ENCODE measurements at places on chromosomes 1 and 21.

DNA sequence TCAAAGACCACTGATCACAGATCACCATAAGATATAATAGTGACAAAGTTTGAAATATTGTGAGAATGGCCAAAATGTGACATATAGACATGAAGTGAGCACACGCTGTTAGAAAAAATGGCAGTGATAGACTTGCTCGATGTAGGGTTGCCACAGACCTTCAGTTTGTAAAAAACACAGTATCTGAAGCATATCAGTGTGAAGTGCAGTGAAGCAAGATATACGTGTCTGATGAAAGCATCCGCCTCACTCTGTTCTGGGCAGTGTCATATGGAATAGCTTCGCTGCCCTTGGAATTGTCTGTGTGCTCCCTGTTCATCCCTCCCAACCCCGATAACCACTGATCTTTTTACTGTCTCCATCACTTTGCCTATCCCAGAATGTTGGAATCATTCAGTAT is 50.7 kb downstream of the GALNT2 start:
- DNase-seq = no peak

DNA sequence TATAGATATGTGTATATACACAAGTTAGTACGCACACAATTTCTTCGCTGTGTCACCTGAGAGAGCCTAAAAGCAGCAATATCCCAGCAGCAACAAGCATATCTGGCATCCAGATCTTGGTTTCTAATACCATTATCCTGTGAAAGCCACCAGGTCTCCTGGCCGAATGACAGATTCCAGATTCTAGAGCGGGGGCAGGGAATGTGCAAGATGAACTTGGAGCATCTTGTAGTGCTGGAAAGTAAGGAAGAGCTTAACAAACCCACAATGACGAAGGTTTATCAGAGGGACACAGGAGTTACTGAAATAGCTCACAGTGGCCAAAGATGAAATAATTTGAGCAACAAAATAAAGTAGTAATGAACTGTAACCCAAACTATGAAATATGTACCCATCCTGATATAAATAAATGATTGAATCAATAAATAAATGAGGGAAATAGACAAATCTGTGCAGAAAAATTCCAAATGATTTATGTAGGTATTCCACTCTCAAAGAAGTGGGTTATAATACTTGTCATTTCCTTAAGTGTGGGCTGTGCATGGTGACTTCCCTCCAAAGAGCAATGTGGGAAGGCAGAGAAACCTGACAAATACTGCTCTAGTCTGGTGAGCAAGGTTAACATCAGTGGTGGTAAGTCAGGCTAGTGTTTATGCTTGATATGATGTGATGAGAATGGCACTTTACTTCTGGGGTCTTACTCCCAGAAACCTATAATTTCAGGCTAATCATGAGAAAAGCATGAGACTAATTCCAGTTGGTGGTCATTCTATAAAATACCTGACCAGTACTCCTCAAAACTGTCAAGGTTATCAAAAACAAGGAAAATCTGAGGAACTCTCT is 67.9 kb downstream of the LRRC8D start:
- DNase-seq = no peak

GRCh38 chr1:87439821-87440220 is 111.1 kb downstream of the LMO4 start:
- no peak for DNase-seq

DNA sequence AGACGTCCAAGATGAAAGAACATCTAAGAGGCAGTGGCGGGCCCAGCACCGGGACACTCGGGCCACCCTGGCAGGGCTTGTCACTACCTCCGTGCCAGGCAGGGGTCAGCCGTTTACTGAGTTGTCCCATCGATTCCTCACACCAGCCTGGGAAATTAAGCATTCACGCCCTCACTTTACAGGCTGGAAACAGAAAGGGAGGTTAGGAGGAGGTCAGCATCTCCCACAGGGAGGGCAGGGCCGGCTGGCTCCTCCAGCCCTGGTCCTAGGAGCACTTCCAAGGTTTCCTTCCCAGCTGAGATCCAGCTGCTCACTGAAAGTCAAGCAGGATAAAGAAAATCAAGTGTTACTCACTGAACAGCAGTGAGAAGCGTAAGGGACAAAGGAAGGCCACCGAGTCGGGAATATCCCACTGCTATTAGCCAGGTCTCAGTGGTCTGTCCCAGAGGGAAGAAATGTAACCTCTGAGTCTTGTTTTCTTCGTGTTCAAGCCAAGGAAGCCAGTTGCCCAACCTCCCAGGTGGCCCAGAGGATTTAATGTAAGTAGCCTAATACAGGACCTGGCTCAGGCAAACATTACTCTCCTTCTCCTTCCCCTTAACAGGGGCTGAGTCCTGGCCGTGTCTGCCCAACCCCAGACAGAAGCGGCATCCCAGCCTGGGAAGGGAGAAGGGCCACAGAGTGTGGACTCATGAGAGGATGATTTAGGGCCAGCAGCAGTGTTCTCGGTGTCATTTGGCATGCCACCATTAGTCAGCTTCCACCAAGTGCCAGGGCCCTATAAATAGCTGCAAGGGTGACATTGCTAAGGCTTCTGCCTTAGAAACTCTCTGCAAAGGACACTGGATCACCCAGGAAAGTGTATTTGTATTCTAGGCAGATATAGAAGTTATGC is 203.1 kb upstream of the GALNT2 start:
- no peak for DNase-seq

GRCh38 chr1:61238359-61238665 is 156.0 kb downstream of the NFIA start:
- no peak for DNase-seq

GRCh38 chr21:17438635-17439034 is 74.2 kb upstream of the CXADR start:
- DNase-seq = no peak

DNA sequence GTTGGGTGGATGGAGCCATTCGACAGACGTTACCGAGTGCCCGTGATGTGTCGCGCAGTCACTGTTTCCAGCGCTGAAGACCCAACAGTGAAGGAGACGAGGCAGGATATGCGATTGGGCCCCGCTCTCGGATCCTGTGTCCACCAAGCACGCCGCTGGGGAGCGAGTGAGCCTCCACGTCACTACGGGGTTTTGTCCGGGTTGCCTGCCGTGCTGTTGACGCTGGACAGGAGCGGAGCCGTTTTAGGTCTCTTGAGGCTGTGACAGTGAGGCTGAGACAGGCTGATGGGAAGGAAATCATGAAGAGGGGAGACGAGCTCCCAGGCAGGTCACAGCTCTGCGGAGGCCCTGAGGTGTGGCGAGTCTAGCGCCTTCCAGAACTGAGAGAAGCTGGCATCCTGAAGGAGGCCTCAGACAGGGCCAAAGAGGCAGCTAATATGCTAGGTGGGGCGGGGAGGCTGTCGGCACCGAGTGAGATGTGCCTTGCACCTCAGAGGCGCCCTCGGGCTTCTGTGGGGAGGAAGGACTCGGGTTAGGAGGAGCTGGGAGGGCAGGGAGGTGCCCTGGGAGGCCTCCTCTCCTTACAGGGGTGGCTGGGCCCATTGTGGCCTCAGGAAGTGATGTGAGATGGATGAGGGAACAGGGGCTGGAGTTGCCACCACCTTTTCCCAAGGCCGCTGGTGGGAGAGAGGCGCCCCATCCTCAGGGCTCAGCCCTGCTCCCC is 196.0 kb upstream of the TMEM51 start:
- DNase-seq = no peak

- no peak for DNase-seq
Observed at GRCh38 chr1:207921321-207921720, 10.4 kb upstream of the CD34 start.

- no peak for DNase-seq
Observed at GRCh38 chr21:28754127-28754611, 238.5 kb downstream of the LTN1 start.

DNA sequence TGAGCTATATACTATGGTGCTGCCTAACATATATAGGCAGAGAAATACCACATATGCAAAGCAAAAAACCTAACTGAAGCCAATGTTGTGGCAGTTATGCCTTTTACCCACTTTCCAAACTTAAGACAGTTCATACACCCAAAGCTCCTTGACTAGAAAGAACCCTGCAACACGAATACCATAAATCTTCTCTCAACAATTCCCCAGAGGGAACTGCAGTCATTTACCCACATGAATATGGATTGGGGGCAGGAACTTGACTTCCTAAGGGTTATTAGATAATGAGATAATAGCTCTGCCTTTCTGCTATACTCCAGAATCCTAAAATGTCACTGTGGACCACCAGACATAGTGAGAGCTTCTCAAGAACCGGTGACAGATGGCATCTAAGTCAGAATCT is 2.9 kb upstream of the ASPM start:
- no peak for DNase-seq

DNA sequence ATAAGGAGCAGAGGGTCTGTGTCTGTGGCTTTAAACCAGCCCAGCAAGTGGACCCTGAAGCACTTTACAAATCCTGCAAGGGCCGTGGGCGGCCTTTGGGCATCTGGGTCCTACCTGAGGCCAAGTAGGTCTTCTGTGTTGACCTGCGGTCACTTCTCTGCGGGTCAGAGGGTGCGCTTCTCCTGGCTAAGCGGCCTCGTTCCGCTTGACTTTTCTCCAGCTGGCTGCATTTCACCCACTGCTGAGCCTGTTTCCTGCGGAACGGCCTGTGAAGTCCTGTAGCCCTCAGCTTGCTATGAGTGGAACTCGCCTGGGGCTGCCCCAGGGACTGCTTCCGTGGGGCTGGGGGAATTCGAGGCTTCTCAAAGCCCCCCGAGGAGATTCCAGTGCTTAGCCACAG is 43.3 kb downstream of the SLC37A1 start:
- DNase-seq = no peak

DNA sequence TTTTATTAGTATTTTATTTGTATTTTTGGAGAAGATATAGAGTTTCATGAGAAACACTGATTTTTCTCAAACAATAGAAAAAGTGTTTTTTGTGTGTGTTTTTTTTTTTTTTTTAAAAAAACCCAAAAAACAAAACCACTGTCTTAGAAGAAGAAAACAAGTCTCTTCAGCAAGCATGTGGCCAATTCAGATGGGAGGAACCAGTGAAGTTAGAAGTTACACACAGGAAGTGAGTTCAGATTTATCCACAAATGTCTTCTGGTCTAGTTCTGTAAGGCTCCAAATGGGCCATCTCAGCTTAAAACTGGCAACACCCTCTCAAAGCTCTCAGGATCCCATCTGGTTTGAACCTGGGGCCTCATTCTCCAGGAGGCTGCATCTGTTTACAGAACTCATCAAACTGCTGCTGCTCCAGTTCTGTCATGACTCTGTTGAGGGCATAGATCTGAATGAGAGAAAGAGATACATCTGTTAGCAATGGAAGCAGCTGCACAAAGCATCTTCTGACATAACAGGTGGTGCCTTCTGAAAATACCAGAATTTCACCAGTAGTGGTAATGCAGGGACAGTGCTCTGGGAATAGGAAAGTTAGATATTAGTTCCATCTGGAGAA is 9.8 kb upstream of the ERMAP start:
- DNase-seq = no peak

GRCh38 chr1:33050221-33051076 is 13.8 kb upstream of the AK2 start:
- DNase-seq = no peak

GRCh38 chr1:63947904-63948303 is 174.1 kb downstream of the ROR1 start:
- no peak for DNase-seq

GRCh38 chr21:16418642-16419041 is 688.9 kb downstream of the USP25 start:
- DNase-seq = no peak

- no peak for DNase-seq
Observed at GRCh38 chr1:152968248-152968647, 2.2 kb upstream of the SPRR4 start.

- no peak for DNase-seq
Observed at GRCh38 chr1:227918083-227918700, 29.5 kb downstream of the WNT9A start.

GRCh38 chr1:208165659-208166058 is 78.5 kb downstream of the PLXNA2 start:
- no peak for DNase-seq

DNA sequence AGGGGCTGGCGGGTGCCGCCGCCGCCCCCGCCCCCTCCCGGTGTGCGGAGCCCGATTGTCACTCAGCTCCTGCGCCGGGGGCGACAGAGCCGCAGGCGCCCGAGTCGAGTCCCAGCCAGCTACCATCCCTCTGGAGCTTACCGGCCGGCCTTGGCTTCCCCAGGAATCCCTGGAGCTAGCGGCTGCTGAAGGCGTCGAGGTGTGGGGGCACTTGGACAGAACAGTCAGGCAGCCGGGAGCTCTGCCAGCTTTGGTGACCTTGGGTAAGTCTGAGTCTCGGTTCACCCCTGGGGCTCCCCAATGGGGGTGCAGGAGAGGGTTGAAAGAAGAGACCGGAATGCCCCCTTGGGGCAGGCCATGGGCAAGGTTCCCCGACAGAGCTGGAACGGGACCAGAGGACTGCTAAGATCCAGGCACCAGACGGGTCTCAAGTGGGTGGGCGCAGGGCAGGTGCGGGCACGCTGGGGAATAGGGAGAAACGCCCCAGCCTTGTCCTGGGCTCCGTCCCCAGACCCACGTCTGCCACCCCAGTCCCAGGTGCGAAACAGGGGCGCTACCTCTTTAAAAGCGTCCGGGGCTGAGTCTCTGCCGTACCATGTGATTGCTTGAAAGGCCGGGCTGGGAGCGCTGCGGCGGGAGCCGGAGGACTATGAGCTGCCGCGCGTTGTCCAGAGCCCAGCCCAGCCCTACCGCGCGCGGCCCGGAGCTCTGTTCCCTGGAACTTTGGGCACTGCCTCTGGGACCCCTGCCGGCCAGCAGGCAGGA is at the start of gene ADORA1:
ADORA1 (plus strand) TSS at position 61 of the 765 bp plus-strand sequence. CDS start 1,116 bp downstream, outside the sequence.
- peak; percentile 88 for DNase-seq

GRCh38 chr1:93695411-93696005 is 13.9 kb upstream of the BCAR3 start:
- DNase-seq = peak; percentile 54

- no peak for DNase-seq
Observed at GRCh38 chr1:47866601-47867437, 130.4 kb downstream of the TRABD2B start.

Data from T47D (cell line).